ENCODE measurements at places on chromosomes 3 and 15. TPM values are rescaled to one million over a fixed set of nuclear protein-coding genes. Genes with fewer than 3 reads are reported as not detected.

HTD2 gene
- 6.8 TPM for total RNA-seq

GOLGA8R gene
- 1.6 TPM for total RNA-seq

PLSCR2 gene
- total RNA-seq = not detected

SLC38A3 gene
- total RNA-seq = not detected

C3orf20 gene
- total RNA-seq = not detected

MYRIP gene
- total RNA-seq = 0.11 TPM

ANKUB1 gene
- 0.31 TPM for total RNA-seq

MESP1 gene
- not detected for total RNA-seq

HEXA gene
- total RNA-seq = 58.5 TPM

ITPKA gene
- total RNA-seq = 5.7 TPM

LEKR1 gene
- 0.16 TPM for total RNA-seq

TRMT10C gene
- total RNA-seq = 29.2 TPM

SENP7 gene
- total RNA-seq = 15.9 TPM

AMIGO3 gene
- 4.0 TPM for total RNA-seq

CFAP20DC gene
- 4.8 TPM for total RNA-seq
